ENCODE measurements at places on chromosomes 11 and 22.

DNA sequence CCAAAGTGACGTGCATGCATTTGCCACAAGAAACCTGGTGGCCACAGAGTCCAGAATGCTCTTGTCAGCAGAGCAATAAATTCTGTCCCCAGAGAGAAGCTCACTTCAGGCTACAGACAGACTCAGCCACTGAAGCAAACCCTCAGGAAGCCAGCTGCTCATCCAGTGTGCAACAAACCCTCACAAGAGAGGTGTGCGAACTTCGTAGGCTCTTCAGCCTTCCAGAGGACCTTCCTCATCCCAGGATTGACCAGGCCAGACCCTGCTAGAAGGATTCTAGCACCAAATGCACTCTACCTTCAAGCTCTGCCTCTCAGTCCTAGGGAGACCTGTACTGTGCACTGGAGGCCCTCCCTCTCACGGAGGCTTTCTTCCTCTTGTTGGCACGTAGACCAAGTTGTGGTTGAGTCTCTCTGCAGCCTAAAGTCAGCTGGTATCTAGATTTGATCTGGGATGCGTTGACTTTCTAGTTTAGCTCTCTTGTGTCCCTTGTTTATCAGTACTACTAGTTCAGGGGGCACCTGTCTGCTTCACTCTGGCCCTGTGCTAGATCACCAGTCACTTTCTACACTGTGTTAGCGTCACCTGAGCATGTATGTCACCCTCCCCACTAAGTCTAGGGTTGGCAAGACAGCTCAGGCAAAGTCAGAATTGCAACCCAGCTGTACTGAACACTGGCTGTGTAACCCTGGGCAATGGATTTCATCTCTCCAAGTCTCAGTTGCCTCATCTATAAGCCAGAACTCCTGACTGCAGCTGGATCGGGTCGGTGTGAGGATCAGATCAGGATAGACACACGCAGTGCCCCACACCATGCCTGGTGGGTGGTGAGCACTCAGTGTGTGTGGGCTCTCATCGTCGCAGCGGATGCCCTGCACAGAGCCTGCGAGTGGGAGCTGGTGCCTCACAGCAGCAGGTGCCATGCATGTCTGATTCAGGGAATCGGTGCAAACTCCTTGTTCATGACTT is 22.1 kb upstream of the TMPRSS13 start:
- no peak for DNase-seq

GRCh38 chr11:86934582-86934900 is 20.7 kb downstream of the FZD4 start:
- DNase-seq = no peak

DNA sequence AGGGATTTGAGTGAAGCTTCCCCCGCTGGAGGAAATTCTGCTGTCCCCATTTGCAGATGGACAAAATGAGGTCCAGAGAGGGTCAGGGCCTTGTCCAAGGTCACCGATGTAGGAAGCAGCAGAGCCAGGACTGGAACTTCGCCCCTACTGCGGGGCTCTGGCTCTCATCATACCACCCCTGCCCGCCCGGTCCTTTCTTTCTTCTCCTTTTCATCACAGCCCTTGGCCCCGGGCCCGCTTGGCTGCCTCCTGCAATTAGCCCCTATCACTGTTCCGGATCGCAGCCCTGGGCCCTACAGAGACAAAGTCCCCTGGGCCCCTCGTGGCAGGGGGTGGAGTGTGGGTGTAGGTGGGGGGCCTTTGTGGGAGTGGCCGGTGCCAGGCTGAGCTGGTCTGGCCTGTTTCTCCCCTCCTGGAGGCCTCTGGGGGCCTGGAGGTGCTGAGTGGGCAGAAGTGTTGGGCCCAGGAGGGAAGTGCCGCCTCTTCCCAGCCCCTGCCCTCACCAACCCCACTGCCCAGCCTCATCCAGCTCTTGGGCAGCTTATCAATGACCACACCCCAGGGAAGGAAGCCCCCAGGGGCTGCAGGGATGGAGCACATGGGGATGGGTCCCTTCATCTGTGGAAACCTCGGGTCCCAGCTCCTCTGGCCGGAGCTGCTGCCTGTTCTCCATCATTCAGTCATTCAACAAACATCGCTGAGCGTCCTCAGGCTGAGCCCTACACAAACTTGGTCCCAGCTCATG is 3.4 kb downstream of the EMID1 start:
- peak; percentile 70 for DNase-seq

DNA sequence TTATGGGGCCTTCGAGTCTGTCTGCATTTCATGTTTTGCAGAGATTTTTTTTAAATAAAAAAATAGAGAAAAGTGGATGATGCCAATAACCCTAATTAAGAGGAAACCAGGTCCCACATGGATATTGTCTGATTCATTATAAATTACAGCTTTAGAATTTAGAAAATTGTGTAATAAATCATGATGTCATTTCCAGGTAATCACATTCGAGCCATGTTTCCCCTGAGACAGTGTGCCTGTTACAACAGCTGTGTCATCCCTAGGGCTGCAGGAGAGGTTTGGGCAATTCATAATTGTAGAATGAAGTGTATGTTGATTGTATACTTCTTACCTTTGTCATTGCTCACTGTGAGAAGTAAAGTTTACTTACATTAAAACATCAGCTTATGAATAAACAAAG is 38.3 kb downstream of the NCAM1 start:
- no peak for DNase-seq

DNA sequence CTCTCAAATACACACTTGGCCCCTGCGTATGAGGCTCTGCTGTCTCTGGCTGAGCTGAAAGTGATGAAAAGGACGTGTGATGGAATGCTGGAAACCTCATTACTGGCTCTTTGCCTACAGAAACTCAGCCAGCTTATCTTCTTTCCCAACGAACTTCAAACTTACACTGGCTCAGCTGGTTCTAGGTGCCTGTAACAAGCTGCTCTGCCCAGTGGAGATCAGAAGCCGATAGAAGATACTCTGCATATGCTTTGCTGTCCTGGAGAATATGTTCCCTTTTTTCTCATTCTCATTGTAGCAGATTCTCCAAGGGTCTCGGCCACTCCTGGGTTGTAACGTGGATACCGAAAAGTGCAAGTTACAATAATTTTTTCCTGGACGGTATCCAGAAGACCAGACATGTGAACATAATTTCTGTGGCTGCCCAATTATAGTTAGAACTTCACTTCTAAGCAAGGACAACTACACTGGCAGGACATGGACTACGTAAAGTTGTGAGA is 405.3 kb upstream of the CCDC90B start:
- DNase-seq = no peak

GRCh38 chr11:110501428-110501827 is 71.7 kb downstream of the FDX1 start:
- DNase-seq = no peak

- no peak for DNase-seq
Measured at GRCh38 chr22:27111796-27112672, 454.6 kb downstream of the MIAT start.

GRCh38 chr11:92224407-92225124 is at the start of gene FAT3:
Gene FAT3 (plus strand): TSS chr11:92224818. CDS start chr11:92352113, 127,295 bp downstream.
- peak; percentile 70 for DNase-seq

DNA sequence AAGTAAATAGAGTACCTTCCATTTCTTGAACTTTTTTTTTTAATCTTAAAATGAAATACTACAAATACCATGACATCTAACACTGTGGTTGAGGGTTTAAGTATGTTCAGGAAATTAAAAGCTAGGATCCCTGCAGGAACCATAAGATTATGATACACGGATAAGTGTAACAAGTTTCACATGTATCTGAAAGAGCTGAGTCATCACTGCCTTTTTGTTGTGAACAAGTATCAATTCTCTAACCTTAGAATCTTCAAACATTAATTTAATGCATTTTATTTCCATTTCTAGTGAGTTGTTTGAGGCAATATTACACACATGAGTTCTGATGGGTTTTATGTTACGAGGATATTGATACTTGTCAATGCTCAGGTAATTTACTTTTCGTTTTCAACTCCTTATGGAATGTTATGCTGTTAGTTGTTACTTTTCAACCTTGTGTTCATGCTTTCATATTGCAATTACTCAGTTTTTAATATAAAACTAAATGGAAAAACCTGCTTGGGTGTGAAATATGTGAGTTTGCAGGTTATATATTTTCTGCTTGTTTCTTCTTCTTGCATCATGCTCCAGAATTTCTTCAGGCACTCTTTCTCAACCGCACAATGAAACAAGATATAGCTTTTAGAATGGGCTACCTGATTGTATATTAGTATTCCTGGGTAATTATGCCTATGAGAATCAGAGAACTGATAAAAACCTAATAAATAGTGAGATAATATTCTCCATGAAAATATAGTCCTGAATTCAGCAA is 361.3 kb upstream of the MTNR1B start:
- DNase-seq = no peak

- DNase-seq = no peak
Measured at GRCh38 chr11:71194710-71195109, 57.7 kb downstream of the SHANK2 start.

DNA sequence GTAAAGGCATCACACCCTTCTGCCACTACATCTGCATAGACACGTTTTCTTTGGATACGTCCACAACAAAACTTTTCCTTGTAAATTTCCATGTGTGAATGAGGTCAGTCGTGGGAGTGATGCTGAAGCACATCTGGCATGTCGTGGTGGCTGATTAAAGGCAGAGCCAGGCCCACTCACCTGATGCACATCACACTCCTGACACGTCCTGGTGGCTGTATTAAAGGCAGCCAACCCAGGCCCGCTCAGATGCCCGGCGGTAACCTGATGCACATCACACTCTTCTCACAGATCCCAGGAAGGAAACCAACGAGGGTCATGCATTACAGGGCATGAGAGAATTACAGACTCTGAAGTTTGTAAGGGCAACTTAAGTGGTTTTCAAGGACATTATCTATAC is 321.6 kb upstream of the B3GAT1 start:
- no peak for DNase-seq

DNA sequence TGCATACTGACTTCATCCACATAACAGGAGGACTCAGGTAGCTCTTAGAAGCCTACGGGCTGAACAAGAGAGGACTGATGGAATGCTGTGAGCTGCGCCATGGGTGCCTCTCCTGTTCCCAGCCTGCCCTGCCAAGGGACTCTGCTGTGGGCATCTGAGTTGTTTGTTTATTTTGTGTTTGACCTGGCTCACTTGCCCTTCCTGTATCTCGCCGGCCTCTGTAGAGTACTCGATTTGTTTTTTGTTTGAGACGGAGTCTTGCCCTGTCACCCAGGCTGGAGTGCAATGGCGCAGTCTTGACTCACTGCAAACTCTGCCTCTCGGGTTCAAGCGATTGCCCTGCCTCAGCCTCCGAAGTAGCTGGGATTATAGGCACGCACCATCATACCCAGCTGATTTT is 1.8 kb downstream of the TTC38 start:
- no peak for DNase-seq

Data from right renal pelvis (tissue), 4 donors.